ENCODE measurements at places on chromosomes 4 and X.

- DNase-seq, result no peak
Observed at GRCh38 chr4:153531000-153531358, 64.8 kb downstream of the TMEM131L start.

GRCh38 chrX:139932073-139932900 lies 566 bp downstream of the ATP11C start:
- DNase-seq, result peak; percentile 34

DNA sequence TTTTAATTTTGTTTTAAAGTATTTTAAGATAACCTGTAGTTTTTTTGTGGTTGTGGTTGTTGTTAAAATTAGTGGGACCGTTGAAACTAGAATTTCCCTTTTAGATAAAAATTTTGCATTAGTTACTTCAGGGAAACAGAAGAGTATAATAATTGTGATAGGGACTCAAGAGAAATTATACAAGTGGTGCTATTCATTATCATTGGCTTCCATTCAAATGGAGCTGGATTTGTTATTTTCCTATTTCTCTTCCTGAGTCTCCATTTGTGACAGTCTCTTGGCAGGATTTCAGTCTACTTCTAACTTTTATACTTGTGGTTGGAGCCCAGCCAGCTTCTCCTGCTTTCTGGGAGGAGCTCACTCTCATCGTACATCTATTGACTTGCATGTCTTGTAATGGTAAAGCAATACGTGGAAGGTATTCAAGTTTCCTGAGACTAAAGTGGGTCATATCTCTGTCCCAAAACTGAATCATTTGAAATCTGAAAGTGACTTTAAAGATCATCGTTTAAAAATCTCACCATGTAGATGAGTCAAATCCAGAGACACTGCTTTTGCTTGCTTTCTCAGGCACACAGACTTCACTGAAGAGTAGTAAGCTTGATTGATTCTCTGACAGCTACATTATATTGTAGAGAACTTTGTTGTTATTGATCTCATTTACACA lies 155.8 kb downstream of the RPA4 start:
- peak; percentile 66 for DNase-seq

DNA sequence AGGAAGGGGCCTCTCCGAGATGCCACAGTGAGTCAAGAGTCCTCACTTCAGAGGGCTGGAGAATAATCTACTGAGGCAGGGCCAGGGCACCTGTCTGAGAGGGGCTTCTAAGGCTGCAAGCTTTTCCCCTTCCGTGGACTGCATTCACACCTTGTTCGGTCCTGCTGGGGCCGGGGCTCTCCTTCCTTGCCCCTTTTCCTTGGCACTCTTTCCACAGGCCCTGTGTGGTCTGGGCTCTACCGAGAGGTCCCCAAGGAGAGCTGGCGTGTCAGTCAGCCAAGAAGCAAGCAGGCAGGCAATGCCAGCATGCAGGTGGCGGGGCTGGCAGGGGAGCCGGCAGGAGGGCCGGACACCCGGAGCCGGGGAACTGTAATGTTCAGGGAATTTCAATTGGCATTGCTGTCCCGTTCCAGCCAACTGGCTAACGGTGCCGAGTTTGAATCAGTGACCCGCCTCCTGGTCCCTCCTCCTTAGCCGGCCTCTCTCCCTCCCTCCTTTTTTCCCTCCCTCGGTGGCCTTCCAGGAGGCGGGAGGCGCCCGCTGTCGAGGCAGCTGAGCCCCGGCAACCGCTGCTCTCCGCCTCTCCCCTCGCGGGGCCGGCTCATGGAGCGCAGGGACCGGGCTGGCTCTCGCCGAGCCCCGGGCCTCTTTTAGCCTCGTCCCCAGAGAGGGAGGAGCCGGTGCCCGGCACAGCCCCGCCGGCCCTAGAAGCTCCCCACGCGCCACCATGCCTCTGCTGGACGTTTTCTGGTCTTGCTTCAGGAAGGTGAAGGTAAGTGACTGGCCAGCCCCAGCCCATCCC lies at the start of gene STARD8:
Gene STARD8 (plus strand): TSS at position 511 of the 802 bp plus-strand sequence. CDS start 217 bp downstream, at position 728.
- peak; percentile 23 for DNase-seq

- peak; percentile 65 for DNase-seq
Observed at GRCh38 chrX:39935411-39936064, 162.2 kb downstream of the BCOR start.

DNA sequence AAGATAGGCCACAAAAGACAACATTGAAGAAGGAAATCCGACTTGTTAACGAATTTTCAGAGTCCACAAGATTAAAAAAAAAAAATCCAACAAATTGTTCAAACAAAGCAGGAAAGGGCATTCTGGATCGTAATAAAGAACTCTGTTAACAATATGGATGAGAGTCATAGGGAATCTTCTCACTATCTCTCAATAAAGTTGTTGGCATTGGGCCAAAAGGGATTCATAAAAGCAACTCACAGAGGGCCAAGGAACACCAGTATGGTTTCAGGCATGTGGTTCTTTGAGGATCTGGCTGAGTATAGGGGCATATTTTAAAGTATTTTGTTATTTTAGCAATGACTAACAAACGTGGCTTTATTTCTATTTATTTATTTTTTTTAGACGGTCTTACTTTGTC lies 49.5 kb downstream of the SHISA3 start:
- no peak for DNase-seq

DNA sequence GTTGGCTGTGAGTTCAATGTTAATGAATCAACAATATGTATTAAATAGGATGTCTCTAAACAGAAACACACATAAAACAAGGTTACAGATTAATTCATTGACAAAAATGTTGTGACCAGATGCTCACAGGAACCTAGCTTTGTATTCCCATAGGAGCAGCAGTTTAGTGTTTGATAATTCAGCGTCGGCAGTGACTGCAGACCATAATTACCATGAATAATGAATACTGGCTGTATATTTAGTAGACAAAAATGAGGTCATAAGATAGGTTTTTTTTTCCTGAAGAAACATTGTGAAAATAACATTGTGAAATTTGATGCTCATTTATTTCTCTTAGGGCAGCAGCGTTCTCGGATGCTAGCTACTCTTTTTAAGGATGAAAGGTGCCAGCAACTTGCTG lies 27.8 kb downstream of the COPS4 start:
- DNase-seq, result no peak

GRCh38 chrX:74925225-74926088 lies at the start of gene NEXMIF:
Gene NEXMIF, minus strand, starts transcription at chrX:74925452.
- DNase-seq, result peak; percentile 15

GRCh38 chr4:57110640-57111511 lies 691 bp upstream of the IGFBP7 start:
- peak; percentile 83 for DNase-seq

- DNase-seq, result no peak
Observed at GRCh38 chr4:5259471-5259870, 208.2 kb downstream of the STK32B start.

GRCh38 chr4:5027346-5027745 lies 8.1 kb upstream of the CYTL1 start:
- DNase-seq, result no peak

GRCh38 chr4:139973015-139973414 lies 181.0 kb downstream of the MAML3 start:
- DNase-seq, result no peak

GRCh38 chrX:43813898-43814297 lies 68.4 kb downstream of the MAOB start:
- DNase-seq, result peak; percentile 5

DNA sequence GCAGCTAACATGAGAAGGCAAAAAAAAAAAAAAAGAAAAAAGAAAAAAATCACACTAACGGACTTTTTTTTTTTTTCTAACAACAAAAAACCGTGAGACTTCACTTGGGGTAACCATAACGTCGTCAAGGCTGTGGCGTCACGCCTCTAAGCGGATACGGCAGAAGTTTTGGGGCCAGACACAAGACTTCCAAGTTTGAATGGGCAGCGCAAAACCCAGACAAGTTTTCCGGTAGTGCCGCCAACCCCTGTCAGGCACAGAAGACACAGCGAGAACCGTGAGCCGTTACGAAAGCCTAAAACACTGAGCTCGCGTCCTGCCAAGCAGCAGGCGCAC lies 556 bp upstream of the SMARCA5 start:
- no peak for DNase-seq

DNA sequence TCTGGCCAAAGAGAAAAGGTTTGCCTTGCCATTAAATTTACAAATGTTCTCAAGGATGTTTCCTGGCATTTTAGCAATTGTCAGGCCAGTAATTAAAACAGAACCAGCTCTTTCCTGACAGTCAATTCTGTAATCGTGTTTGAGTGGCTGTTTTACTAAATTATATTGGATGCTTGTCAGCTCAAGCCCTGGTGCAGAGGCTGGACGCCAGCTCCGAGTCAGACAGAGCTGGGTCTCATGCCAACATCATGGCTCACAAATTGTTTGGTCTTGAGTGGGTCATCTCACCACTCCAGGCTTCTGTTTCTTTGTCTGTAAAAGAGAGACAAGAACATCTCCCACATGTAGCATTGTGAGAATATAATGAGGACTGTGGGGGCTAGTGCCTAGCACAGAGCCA lies 190.3 kb upstream of the PSAPL1 start:
- no peak for DNase-seq

GRCh38 chr4:55407119-55407518 lies 11.4 kb downstream of the TMEM165 start:
- DNase-seq, result no peak

- peak; percentile 31 for DNase-seq
Observed at GRCh38 chrX:116204932-116205331, 34.4 kb downstream of the AGTR2 start.

- DNase-seq, result peak; percentile 27
Observed at GRCh38 chrX:41245641-41246040, 88.3 kb upstream of the DDX3X start.

DNA sequence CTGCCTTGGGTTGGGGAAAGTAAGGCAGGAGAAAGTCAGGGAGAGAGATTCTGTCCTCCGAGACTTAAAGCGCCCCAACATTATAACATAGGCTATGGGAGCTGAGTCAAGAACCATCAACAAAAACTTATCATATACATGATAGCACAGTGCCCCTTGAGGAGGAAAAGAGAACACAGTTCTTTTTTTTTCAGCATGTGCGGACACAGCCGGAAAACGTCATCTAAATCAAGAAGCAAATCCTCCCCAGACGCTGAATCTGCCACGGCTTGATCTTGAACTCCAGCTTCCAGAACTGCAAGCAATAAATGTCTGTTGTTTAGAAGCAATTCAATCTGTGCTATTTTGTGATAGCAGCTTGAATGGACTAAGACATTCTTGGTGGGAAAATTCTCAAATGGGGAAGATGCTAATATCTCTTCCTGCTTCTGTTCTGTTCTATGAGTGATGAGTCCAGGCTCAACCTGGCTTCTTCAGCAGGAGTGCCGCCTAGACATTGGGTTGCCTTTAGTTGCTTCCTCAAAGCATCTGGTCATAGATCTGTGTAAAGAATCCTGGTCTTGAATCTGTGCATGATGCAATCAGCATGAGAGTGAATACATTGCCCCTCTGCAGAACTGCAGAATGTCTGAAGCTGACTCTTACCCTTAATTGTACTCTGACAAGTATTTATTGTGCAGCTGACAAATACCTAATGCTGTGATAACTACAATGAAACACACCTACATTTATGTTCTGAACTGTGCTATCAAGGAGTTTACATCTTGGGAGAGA lies 549.8 kb upstream of the PRKX start:
- DNase-seq, result no peak

DNA sequence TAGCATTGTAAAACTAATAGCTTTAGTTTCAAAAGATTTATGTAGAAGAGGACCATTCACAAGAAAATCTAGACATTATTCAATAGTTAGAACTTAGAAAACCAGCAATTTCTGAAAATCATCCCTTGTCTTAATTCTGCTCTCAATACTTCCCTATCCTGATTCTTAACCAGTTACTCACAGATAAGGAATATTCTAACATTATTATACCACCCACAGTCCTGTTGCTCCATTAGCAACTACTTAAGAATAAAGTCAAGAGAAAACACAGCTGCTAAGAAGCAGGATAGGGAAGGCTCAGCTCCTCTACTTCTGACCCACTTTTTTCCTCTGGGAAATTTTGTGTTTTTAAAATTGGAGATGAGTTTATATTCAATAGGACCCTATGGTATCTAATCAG lies 47.7 kb downstream of the PHKA1 start:
- DNase-seq, result peak; percentile 29

DNA sequence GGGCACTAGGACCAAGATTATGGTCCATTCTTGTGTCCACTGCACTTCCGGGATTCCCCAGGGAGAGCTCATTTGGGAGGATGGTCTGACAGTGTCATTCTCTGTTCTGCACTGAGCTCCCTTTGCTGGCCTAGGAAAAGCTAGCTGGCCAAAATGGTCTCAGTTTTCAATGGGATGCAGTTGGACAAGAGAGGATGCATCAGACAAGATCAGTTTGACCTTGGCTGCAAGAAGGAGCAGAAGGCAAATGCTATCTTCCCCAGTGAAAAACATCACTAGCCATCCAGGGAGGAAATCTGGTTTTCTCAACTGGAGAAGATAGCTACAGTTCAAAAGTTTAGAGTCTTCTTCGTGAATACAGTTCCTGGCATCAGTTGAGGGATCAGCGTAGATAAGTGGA lies 221.1 kb downstream of the PTTG2 start:
- no peak for DNase-seq

DNA sequence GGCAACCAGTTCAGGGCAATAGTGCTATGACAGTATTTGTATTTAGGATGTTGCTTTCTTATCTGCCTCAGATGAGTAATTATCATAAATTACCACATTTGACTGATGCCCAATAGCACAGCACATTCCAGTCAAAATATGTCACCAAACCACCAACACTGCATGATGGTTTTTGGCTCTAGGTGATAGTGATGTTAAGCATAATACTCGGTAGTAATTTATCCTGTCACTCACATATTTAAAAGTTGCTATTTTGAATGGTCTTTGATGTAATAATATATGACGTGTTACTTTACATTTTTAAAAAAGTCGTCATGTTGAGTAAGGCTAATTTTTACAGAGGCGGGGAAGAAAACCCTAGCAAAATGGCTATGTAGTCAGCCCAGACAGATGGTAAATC lies 42.5 kb downstream of the UNC5C start:
- peak; percentile 35 for DNase-seq

DNA sequence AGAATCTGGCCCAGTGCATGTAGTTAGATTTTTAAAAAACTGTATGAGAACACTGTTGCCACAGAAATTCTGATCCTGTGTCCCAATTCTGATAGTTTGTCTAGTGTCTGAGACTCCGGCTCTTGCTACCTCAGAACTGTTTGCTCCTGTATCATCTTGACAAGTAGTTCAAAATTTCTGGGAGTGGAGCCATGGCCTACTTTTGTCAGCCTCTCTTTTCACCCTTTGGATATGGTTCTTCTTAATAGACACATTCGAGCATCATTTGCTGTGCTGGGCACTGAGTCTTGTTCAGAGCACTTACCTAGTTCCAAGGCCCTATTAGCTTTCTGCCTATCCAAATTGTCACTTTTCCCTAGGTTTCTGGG lies 46.9 kb downstream of the ATP10D start:
- DNase-seq, result no peak

Measured in choroid plexus epithelial cell (primary cell).